SJSA1 (cell line): ENCODE measurements at places on chromosomes 12 and 14.
A peak's percentile ranks its signal among the peaks of the same experiment; 100 is the strongest.

- no peak for DNase-seq
Observed at GRCh38 chr14:94313991-94314655, 9.0 kb downstream of the SERPINA6 start.

DNA sequence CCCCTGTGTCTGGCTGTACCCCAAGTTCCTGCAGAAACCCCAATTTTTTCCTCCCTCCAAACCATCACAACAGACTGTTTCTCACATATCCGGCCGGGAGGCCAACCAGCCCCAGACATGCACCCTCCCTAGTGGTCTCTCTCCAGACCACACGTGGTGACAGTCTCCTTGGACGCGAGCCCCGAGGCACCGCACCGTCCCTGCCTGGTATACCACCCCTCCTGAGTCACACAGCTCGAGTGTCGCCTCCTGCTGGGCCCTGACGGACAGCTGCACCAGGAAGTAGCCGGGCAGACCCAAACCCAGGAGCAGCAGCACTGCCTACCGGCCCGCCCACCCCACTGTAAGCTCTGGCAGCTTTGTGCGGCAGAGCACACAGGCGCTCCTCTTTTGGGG is 97.4 kb downstream of the RFLNA start:
- DNase-seq: peak; percentile 97

GRCh38 chr14:32471181-32471580 is 142.1 kb downstream of the AKAP6 start:
- no peak for DNase-seq

- no peak for DNase-seq
Observed at GRCh38 chr12:4137015-4137414, 136.5 kb upstream of the CCND2 start.
